Activated gamma-delta T cell treated with anti-CD3 and anti-CD28 coated beads, Interleukin-2, amount 50 U/mL, for 16 hours (primary cell): ENCODE measurements at places on chromosomes 12 and 14.

GRCh38 chr12:103499571-103499970 lies 3.8 kb upstream of the C12orf42 start:
- DNase-seq, result no peak

DNA sequence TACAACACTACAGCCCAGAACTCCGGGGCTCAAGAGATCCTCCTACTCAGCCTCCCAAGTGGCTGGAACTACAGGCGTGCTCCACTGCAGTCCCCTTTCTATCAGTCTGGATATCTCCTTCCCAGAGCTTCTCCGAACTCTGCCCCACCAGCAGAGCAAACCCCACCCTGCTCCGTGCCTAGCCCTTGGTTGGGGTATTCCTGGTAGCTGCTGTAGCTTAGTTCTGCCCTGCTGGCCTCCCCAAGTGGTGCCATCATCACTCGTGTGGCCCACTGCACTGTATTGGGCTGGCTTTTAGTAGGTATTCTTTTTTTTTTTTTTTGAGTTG lies 9.5 kb downstream of the HSP90AA1 start:
- no peak for DNase-seq

DNA sequence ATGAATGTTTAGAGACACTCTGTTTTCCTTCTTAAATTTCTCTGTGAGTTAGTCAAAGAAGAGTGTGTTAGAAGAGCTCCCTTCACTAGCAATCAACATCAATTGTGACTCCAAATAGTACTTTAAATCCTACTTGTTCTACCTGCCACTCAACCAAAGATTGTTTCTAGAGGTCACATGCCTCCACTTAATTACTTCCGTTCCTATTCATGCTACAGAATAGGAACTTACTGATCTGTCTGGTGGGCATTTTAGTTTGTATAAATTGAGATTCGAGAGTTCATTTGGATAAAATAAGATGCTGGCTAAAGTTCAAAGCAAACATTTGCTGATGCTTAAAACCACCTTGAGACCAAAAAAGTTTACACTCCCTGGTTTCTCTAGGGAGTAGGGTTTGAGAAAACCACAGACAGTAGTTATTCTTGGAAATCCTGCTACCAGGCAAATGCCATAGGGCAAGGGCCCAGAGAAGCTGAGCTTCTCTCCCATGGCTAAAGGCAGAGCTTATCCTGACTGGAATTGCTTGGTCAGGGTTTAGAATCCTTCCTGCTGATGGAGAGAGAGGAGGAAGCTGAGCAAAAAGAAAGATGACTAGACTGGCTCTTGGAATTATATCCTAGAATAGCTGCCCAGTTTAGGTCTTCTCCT lies 389.6 kb upstream of the ATP2B1 start:
- no peak for DNase-seq

- no peak for DNase-seq
Observed at GRCh38 chr12:4444031-4444430, 1.6 kb downstream of the FGF6 start.

DNA sequence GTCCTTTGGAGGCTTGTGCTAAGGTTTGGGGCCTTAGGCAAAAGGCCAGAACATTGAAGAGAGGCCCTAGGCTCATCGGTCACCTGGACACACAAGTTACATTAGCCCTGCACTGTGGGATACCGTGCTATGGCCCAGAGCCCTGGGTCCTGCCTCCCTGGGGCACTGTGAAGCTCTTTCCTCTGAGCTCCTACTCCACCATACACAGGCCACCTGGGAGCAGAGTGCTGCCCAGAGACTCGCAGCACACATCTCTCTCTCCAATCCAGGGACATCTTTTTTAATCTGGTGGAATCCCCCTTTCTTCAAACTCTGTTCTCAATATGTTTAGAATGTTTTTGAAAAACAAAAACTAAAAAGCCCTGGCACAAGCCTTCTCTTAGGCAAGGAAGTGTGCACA lies 314.2 kb upstream of the RGS6 start:
- no peak for DNase-seq

DNA sequence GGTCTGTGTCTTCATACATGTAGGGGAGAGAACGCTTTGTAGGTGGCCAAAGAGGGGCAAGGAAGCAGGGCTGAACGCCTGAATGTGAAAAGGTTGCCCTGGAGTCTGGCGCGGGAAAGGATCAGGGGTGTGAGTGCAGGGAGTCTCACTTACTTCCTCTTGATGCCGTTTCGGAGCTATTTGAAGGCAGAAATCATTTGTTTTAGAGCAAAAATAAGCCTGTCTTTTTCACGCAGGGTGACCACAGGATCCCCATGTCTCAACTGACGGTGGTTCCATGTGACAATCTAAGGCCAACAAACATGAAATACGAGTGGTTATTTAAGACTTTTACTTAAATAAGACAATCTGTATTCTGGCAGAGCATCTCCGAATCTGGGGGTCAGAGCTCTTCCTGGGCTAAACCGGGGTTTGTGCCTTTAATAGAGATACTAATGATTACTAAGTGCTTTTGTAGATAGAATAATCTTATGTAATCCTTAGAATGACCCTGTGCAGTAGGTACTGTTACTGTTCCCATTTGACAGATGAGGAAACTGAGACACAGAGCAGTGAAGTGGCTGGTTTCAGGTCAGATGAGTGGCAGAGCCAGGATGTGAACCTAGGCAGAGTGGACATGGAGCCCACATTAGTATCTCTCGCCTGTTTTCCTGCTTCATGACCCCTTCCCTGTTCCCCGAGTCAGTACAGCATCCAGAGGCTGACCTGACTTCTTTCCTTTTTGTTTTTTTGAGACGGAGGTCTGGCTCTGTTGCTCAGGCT lies 1.9 kb downstream of the BRI3BP start:
- DNase-seq, result no peak

GRCh38 chr14:105091054-105091516 lies 25.9 kb upstream of the GPR132 start:
- no peak for DNase-seq

- no peak for DNase-seq
Observed at GRCh38 chr12:18054925-18055619, 34.9 kb downstream of the RERGL start.

DNA sequence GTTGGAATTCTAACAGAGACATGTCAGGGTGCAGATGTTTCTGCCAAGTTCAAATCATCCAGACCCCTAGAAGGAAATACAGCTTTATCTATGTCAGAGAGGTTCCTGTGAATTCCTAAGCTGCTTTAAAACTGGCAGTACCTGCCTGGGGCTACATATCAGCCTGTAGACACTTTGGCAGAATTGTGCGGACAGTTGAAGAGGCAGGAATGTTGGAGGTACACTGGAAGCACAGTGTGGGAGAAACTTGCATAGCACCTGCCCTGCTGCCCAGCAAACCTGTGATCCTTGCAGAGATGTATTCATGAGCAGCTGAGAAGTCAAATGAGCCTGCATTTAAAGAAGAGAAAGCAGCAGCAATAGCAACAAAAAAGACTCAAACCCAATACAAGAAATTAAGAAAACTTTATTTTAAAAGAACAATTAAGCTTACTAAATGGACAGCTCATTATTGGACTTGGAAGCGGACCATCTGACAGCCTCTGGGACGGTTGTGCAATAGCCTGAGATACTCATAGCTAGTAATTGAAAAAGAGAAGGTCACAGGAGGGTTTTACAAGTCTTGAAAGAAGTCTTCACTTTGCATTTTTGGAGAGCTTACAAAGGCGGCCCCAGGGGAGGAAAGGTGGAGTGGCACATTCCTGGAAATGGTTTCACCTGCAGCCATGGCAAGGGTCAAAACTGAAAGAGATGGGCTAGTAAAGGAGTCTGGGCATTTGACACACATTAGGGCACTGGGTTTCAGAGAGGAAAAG lies 280.9 kb upstream of the FLRT2 start:
- no peak for DNase-seq

DNA sequence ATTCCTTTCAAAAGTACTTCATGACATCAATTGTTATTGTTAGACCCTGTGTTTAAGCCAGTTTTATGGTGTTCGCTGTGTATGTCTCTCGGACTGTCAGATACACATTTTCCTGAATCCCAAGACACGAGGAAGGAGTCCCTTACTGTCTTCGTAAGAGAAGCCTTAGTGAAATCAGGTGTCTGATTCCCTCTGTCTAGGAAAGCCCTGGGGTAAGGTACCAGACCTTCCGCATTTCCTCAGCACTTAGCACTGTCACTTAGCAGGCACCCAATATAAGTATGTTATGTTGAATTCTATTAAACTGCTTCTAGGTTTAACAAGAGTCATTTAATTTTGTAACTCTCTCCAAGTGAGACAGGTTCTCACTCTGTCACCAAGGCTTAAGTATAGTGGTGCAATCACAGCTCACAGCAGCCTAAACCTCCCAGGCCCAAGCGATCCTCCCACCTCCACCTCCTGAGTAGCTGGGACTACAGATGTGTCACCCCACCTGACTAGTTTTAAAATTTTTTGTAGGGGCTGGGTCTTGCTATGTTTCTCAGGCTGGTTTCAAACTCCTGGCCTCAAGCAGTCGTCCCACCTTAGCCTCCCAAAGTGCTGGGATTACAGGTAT lies 111.0 kb downstream of the BBS10 start:
- DNase-seq, result no peak

- peak; percentile 44 for DNase-seq
Observed at GRCh38 chr14:21917699-21918436, 244.2 kb upstream of the OR4E1 start.

DNA sequence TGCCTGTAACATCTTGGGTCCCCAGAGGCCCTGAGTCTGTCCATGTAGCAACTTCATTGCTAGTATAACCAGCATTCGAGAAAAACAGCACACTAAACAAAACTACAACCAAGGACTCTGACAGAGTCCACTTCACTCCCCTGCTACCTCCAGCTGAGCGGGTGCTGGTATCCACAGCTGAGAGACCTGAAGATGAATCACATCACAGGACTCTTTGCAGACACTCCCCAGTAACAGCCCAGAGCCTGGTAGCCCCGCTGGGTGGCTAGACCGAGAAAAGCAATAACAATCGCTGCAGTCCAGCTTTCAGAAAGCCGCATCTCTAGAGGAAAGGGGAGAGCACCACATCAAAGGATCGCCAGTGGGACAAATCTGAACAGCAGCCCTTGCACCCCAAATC lies 9.0 kb upstream of the IQSEC3 start:
- no peak for DNase-seq

- no peak for DNase-seq
Observed at GRCh38 chr14:103257211-103257962, 76.7 kb upstream of the EIF5 start.

GRCh38 chr12:92503971-92504593 lies 198.7 kb upstream of the PLEKHG7 start:
- DNase-seq, result no peak

DNA sequence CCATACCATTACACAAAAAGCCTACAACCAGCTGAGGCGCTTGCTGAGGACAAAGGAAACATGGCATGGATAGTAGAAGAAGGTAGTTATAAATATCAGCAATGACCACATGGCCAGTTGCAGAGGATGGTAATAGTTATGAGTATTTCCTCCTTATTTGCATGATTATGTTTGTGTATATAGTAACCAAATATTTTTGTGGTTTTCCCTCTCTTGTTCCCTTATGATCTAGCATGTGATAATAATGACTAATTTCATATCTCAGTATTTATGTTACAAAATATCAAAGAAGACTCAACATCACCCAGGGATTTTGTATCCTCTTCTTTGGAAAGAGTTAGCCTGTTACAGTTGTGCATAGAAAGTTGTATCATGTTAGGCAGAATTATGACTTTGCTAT lies 13.5 kb upstream of the CATSPERB start:
- no peak for DNase-seq

GRCh38 chr14:21987937-21988336 lies 314.3 kb upstream of the OR4E1 start:
- no peak for DNase-seq

DNA sequence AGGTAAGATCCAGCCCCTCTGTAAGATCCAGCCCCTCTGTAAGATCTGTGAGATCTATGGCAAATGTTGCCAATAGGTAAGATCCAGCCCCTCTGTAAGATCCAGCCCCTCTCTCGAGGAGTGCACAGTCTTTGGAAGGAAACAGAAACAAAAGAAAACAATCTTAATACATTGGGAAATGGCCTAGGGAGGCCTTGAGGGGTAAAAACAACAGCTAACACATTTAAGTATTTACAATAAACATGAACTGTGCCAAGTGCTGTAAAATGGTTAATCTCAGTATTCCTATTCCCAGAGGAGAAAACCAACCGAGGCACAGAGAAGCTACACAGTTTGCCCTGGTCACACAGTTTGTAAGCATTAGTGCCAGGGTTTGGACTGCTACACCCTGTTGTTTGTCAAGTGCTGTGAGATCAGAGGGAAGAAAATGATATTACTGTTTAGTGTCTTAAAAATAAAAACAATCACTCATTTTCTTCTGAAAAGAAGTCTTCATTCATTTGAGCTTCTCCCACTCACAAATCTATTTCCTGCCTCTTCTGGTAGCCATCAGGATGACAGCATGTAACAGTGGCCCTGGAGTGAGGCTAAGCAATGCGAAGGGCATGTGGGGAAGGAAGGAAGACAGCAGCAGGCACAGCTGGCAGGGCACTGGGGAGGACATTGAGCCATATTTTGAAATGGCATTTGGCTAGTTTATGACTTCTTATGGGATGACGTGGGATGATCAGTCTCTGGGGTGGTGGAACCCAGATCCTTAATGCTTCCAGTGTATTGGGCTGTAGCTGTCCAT lies 118.7 kb upstream of the PTPRQ start:
- no peak for DNase-seq

GRCh38 chr12:2443776-2444175 lies 351.0 kb upstream of the FKBP4 start:
- DNase-seq, result no peak

GRCh38 chr12:124660851-124661250 lies 93.4 kb upstream of the NCOR2 start:
- no peak for DNase-seq

DNA sequence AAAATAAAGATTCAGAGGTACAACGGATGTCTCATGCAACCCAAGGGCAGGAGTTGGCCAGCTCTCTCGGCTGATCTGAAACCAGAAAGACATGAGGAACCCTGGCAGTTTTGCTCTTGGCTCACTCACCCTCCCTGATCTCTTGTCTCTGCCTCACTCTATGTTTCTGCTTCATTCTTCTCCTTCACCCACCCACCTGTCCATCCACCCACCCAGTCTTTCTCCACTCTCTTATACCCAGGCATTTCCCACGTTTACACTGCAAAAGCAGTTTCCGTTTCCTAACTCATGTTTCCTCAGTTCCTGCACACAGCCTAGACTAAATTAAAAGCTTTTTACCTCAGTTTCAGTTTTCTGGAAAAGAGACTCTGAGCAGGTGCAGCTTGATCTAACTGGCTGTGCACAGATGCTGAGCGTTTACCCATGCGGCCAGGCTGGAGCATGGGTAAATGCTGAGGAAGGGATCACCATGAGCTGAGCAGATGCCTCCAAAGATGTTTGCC lies 157.6 kb downstream of the PRKCH start:
- DNase-seq, result no peak

DNA sequence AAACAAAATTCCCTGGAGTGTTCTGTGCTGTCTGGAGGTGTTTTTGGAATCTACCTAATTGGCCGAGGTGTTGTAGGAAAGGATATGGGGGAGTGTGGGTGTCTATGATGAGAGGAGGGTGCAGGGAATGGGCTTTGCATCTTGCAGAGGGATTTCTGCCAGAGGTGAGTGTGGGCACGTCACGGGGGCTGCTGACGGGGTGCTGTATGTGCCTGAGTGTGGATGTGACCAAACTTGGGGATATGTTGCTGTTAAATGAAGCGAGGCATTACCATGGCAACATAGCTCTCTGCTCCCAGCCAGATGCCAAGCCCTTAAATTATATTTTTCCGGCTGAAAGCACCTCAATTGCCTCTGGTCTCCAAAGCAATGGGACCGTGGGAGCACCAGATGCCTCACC lies 44.3 kb upstream of the SPTLC2 start:
- DNase-seq, result no peak

- no peak for DNase-seq
Observed at GRCh38 chr12:13337791-13338190, 141.3 kb downstream of the EMP1 start.

GRCh38 chr12:59780605-59781135 lies 184.8 kb downstream of the SLC16A7 start:
- DNase-seq, result no peak
